ENCODE measurements at places on chromosomes 7 and 10.

GRCh38 chr10:129900825-129901224 is 63.2 kb downstream of the EBF3 start:
- DNase-seq: no peak

GRCh38 chr10:30887839-30888238 is 143.8 kb downstream of the ZNF438 start:
- DNase-seq: no peak

DNA sequence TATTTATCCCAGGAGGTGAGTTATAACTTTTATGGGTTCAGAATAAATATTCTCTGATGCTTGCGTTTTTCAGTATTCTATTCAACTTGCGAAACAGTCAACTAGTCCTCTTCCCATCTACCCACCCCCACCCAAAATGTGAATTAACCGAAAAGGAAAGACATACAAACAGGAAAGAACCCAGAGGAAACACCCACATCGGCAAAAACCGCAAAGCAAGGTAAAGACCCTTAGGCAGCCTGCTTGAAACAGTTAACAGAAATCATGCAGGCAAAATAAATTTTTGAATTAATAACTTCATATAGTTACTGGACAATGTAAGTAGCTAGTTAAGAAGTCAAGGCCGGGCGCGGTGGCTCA is 5.4 kb downstream of the ZC3HAV1 start:
- no peak for DNase-seq

DNA sequence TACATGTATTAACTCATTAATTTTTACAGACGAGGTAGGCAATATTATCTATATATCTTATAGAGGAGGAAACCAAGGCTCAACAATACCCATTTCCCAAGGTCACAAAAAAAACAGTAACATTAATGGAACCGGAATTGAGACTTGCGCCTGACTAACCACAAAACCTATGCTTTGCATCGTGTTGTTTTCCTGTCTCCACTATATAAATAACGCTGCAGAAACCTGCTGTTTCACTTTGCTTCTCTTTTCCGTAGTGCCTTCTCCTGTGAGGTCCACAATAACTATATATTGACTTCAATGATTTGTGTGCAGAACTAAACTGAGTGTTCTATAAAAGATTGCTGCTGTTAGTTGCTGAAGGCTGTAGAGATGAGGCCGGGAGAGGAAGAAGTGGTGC is 97.7 kb upstream of the RPA3 start:
- DNase-seq: no peak

DNA sequence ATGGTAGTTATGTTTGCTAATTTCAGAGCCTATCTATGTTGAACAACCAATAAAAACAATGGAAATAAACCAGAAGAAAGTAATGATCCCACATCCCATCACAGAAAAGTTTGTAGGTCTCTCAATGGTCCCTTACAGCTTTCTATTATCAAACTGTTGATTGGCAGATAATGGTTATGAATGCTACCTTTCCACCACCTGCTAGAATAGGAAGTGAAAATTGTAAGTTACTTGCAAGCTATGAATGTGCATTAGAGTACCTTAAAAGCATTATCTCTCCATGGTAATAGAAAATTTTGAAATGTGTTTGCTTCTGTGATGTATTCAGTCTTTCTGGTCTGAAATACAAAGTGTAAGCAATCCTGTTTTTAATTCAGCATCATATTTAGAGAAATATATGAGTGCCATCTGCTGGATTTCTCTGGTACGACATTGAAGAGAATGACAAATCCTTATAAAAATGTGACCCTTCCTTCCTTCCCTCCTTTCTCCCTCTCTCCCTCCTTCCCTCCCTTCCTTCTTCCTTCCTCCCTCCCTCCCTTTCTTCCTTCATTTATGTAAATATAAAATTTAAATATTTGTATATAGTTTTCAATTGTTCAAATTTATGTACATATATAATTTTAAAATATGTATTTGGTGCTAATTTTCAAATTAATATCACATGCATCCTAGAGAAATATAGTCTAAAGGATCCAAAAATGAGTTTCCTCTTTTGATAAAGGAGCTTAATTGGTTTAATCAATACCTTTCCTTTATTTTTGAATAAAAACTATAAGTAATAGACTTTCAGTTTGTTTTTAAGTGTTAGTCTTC is 41.4 kb upstream of the PNLIPRP3 start:
- DNase-seq: no peak

Measured in RPMI8226 (cell line).